Panc1 (cell line): ENCODE measurements at places on chromosomes 3 and 15. TPM values are rescaled to one million over a fixed set of nuclear protein-coding genes. Genes with fewer than 3 reads are reported as not detected.

GRCh38 chr3:73604451-73604850 is 20.3 kb downstream of the PDZRN3 start:
- no peak overlapping the region for H3K4me3 ChIP-seq
- no peaks in the 10 kb centered on the region for H3K4me1 ChIP-seq
- H3K36me3 ChIP-seq: no peaks in the 10 kb centered on the region
- H3K27me3 ChIP-seq: no peaks in the 10 kb centered on the region
- DNase-seq: no peak
- H3K27ac ChIP-seq: no peak overlapping the region

- no peaks in the 10 kb centered on the region for H3K4me1 ChIP-seq
- no peak overlapping the region for H3K27ac ChIP-seq
- H3K4me3 ChIP-seq: no peak overlapping the region
- no peak for DNase-seq
- H3K36me3 ChIP-seq: no peaks in the 10 kb centered on the region
Observed at GRCh38 chr3:110711851-110712516, 359.6 kb upstream of the NECTIN3 start.

- H3K27ac ChIP-seq: no peak overlapping the region
- DNase-seq: no peak
- no peak overlapping the region for H3K4me3 ChIP-seq
Observed at GRCh38 chr3:119611664-119612063, 14.0 kb downstream of the PLA1A start.

THBS1 gene
- total RNA-seq: 61.9 TPM

PRTG gene
- 11.4 TPM for total RNA-seq

TFDP2 gene
- total RNA-seq: 66.3 TPM
